ENCODE measurements at places on chromosomes 13 and 19. TPM values are rescaled to one million over a fixed set of nuclear protein-coding genes. Genes with fewer than 3 reads are reported as not detected.

The PRODH2 gene
- total RNA-seq, result not detected

The FCAR gene
- not detected for total RNA-seq

The BRCA2 gene
- 24.9 TPM for total RNA-seq

The NAPSA gene
- total RNA-seq, result 1.1 TPM

The CGB2 gene
- 0.71 TPM for total RNA-seq

The MCEMP1 gene
- total RNA-seq, result not detected

The NKPD1 gene
- 0.38 TPM for total RNA-seq

The ADM5 gene
- total RNA-seq, result 2.6 TPM

The CGB1 gene
- total RNA-seq, result not detected

The ADGRE2 gene
- total RNA-seq, result 4.5 TPM

The AMER2 gene
- 0.57 TPM for total RNA-seq

The IZUMO2 gene
- 0.94 TPM for total RNA-seq

The HSH2D gene
- 0.67 TPM for total RNA-seq

The ATP8B3 gene
- total RNA-seq, result 2.9 TPM

The CASP14 gene
- not detected for total RNA-seq

The ZNF540 gene
- total RNA-seq, result 0.21 TPM

The SOX1 gene
- 0.11 TPM for total RNA-seq

The IGSF23 gene
- not detected for total RNA-seq

The TMEM143 gene
- total RNA-seq, result 14.7 TPM

The NBEA gene
- total RNA-seq, result 21.5 TPM
